H7 (cell line): ENCODE measurements at places on chromosomes 7 and 10. TPM values are rescaled to one million over a fixed set of nuclear protein-coding genes. Genes with fewer than 3 reads are reported as not detected.
A peak's percentile ranks its signal among the peaks of the same experiment; 100 is the strongest.

- DNase-seq, result no peak
These were observed 495.2 kb upstream of the ADARB2 start for GRCh38 chr10:2232479-2232878.

DNA sequence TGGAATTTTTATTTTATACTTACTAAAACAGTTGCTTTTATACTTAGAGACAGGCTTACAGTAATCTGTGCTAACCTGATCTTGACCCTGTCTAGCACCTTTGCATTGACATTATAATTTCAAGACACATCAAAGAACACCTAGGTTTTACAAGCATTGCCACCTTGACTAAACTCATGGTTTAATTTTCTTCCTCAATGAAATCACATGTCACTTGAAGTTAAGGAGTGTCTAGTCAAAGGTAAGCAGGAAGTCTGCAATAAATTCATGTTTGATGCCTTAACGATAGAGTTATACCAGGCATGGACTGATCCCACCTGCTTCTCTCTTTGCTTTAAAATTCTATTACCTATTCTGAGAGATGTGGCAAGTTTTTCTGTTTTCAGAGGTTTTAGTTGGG lies 62.4 kb downstream of the ZNF800 start:
- DNase-seq, result no peak

DNA sequence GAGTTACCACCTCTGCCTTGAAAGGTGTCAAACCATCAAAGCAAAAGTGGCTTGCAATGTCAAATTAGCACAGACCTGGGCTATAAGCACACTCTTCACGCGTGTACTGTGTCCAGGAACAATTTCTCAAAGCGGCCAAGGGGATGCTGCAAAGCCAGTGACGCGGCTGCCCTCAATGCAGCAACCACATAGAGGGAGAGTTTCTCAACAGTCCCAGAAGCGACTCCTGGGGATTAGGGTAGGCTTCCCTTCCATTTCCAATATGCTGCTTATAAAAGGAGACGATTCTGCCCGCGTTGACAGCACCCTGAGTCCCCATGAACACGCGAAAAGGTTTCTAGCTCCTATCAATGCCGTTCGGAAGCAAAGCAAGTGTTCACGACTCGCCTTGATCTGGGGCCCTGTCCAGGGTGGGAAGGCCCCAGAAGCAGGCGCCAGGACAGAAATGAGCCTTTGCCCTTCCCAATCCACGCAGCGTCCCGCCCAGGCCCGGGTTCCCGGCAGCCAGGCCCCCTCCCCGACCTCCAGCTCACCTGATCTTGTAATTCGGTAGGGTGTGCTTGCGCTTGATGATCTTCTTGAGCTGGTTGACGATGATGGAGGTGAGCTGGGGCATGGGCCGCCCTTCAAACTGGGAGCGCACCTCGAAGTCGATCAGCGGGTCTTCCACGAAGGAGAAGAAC lies 1.3 kb downstream of the PDZD8 start:
- peak; percentile 49 for DNase-seq

- DNase-seq, result no peak
These were observed 33.1 kb upstream of the ELMO1 start for GRCh38 chr7:37481722-37482288.

Gene IFIT1
- 3.7 and 4.0 TPM in 2 replicates for total RNA-seq

Gene PDSS1
- 17.4 and 18.1 TPM in 2 replicates for total RNA-seq
